ENCODE measurements at places on chromosomes 5 and 9.

DNA sequence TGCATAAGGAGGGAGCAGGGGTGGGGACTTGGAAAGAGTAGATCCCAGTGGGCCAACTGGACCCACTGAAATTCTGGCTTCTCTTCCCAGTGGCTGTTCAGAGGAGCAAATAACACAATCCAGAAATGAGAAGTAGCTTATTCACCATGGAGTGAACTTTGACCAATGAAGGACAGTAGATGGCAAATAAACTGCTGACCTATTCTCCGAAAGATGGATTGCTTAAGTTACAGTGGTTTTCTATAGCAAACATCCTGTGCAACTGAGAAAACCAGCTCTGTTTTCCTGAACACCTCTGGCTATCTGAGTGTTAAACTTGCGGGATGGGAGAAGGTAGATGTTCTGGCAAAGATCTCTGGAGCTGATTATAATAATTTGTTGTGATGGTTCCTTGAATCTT lies 325.1 kb downstream of the SPATA31D1 start:
- no peak for DNase-seq

GRCh38 chr9:38022995-38023394 lies 46.0 kb downstream of the SHB start:
- no peak for DNase-seq

DNA sequence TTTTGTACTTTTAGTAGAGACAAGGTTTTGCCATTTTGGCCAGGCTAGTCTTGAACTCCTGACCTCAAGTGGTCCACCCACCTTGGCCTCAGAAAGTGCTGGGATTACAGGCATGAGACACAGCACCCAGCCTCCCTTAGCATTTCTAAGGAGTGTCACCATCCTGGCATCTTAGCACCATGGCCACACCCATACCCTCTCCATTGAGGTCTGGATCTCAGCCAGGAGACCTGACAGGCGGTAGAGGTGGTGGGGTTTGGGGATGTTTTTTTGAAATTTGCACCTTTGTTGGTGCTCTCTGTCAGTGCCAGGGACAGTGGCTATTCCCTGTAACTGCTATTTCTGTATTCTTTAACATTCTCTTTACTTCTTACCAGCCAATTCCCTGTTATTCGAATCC lies 72.5 kb downstream of the TRIM36 start:
- no peak for DNase-seq

GRCh38 chr5:74631081-74631953 lies 9.2 kb downstream of the ENC1 start:
- no peak for DNase-seq

DNA sequence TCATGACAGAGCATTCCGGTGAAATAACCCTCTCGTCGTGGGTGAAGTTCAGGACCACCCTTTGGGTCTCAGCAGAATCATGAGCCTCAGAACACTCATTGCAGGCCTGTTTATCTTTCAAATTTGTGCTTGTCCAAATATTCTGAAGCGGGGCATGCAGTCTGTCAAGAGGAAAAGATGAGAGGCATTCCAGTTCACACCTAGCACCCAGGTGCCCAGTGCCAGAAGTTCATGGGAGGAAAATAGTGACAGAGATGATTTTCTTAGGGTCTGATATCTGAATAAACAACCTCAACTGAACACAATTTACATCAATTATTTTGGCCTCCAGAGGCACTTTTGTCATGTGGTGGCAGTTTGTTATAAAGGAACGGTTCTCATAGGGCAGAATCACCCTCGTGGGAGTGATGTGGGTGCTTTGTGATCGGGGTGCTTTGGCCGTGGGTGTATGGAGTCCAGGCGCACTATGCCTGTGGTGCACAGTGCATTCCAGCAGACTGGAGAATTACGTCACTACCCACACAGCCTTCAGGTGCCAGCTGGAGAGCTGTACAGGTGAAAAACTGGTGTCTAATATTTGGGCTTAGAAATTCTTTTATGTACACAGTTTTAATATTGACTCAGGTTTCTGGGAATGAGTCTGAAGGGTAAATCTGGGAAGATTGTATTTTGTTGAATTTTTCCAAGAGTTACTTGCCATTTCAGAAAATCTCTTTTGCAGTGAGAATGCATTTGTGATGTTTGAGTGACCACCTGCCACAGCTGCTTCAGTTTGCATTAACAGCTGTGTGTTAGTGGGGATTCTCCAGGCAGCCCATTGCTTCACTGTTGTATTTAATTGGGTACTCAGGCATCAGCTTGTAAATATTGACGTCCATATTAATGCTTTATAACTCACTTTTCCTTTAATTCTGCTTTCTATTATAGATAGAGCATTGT lies 289.3 kb downstream of the FANCC start:
- no peak for DNase-seq

DNA sequence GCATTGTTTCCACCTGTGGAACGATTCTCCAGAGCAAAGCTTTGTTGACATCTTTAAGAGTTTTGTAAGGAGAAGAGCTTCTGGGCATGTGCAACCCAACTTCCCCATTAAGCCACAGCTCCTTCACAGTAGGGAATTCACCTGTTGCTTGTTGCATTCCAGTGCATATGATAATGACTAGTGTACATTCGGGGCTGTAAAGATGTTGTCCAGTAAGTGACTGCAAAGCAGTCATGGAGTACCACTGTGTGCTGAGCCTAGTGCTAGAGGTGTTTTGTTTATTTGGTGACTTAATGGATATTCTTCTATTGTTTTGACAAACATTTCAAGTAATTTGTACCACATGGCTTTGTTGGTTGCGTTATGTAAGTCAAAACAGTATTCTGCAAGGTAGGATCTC lies 12.8 kb downstream of the UGCG start:
- DNase-seq, result no peak

DNA sequence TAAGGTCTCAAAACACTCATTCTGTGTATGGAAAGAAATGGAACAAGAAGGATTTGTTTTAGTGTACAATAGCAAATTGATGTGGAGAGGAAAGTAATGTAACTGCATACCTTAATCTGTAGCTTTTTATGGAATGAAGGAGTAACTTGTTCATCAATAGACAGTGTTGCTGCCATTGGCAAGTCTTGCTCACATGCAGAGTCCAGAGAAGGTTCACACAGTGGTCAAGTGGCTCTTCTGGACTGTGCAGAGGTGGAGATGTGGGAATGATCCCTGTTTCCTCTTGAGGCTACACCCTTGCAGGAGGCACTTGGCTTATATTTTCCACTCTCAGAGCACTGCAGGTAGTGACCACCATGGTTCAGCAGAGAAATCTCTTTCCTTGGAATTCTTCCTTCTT lies 132.9 kb upstream of the ANKH start:
- no peak for DNase-seq

GRCh38 chr9:134069480-134070399 lies 1.9 kb upstream of the BRD3 start:
- DNase-seq, result no peak

GRCh38 chr9:98009437-98009836 lies 26.3 kb downstream of the ANP32B start:
- DNase-seq, result no peak

DNA sequence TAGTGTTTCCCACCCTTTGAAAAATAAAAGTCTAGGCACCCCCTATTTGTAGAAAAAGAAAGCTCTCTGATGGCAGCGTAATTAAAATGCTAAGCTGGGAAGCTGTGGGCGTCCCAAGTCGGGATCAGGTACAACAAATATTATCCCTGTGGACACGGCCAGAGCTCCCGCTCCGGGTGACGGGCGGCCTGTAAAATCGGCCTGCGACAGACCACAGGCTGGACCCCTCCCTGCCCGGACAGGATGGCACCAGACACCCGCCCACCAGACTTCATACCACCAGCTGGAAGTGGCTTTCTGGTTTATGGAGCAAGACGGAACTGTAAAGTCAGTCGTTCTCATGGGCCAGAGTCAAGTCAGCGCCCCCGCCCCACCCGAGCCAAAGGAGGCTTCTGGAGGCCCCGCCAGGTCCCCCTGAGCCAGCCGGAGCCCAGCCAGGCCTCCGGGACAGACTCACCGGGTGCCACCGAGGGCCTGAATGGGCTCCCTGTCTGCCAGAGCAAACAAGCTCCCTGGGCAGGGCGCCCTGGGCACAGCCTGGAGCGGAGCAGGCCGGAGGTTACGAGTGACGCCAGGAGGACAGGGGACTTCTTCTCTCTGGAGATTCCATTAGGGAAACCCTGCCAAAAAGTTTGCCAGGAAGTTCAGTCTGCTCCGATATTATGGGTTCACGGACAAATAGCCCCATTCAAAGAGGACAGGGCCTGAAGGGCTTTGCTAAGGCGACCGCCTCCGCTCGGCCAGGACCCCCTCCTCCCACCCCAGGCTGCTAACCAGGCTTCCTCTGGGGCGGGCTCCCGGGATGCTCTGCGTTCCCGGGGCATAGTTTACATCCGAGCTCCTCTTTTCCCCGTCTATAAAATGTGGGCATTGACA lies 173.7 kb downstream of the ERCC6L2 start:
- DNase-seq, result no peak

DNA sequence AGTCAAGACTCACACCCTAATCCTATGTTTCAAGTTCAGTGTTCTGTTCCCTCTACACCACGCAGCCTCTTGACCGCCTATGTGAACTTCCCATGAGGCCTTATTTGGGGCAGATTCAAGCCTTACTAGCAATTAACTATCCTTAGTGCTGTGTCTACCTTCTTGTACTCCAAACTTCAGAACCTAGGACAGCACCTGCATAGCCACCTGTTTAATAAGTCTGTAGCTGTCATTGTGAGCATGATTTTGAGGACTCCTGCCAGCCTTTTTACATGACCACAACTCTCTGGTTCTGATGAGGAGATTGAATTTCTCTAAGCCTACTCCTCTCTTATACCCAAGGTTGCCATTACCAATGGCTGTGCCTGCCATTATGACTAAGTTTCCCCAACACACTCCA lies 50.8 kb upstream of the PCSK1 start:
- DNase-seq, result no peak

GRCh38 chr9:123157221-123157620 lies 111.2 kb downstream of the STRBP start:
- DNase-seq, result no peak

DNA sequence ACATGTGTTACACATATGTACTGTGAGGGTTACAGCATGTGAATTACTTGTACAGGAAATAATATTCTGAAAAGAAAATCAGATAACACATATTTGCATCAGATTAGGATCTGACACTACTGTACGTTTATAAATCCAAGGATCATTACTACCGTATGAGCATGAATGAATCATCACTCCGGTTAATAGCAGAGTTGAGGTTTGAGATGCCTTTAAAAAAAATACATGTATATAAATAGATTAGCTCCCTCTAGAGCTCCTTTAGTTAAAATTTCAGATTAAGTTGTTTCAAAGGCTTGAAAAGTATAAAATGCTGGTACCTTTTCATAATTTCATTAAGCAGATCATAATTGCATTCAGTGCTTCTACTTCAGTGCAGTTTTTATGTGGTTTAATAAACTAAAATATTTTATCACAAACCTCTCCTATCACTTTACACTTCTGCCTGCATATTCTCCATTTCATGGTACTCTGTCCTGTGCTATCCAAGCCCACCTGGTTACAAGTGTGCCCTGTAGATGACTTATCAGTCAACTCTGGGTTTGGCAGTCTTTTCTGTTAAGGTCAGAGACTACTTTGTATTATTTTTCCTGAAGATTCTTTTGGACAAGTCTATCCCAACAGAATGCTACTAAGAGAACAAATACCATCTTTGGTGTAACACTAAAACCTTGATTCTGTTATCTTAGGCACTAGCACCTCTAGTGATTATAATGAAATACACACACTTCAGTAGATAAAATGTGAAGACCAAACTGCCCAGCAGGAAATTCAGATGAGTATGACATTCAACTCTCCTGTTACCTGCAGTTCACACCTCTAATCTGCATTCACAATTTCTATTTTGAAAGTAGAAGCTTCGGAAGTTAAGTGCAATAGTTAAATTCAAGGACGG lies 48.0 kb upstream of the POU5F2 start:
- DNase-seq, result peak; percentile 63

DNA sequence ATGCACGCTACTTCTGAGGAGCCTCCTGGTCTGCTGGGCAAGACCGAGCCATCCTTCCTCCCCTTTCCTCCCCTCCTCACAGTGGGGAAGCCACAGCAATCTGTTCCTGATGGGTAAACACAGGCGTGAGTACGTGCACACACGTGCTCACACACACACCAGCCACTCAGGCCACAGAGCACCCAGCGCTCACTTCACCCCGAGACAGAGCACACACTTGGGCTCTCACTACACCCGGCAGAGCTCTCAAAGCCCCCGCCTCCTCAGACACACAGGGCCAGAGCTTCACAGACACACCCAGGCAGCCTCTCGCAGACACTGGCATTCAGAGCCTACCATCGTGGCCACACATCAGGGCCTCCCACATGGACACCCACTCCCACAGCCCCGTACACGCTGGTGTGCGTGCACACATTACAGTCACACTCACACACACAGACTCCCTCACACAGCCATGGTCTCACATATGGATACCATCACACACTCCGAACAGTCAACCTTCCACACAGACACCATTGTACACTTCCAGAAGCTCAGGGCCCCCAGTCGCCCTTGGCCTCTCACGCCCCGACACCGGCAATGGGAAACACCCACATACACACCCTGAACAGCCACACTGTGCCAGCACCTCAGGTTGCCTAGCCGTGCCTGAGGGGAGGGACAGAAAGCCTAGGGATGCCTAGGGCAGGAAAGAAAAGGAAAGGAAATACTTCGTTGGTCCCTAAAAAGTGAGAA lies 13.5 kb downstream of the CNTFR start:
- DNase-seq, result no peak

GRCh38 chr5:33850100-33850594 lies 41.6 kb downstream of the ADAMTS12 start:
- DNase-seq, result no peak

GRCh38 chr5:23627976-23628375 lies 120.6 kb downstream of the PRDM9 start:
- no peak for DNase-seq

DNA sequence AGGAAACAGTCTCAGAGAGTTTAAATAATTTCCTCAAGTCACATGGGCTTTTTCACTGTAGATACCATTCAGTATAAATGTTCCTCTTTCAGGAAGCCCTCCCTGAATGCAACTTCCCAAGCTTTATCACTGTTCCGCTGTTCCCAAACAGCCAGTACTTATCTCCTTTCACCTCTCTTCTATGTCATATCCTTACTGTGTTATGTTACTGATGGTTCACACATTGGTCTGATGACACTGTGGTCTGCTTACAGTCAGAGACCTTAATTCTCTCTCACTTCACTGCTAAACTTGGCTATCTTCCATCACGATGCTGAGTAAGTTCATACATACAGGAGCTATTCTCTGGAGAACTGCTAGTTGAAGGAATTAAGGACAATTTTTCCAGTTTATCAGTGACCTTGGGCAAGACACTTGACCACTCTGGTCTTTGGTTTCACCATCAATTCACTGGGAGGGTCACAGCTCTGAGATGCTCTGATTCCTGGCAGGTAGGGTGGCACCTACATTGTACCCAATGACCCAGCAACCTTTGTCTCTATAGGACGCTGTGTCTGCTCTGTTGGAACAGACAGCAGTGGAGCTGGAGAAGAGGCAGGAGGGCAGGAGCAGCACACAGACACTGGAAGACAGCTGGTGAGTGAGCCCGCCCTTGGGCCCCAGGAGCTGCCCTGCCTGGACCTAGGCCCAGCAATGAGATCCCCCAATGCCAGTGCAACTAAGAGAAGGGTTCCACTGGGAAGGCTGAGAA lies 42.1 kb upstream of the RARS1 start:
- no peak for DNase-seq

- no peak for DNase-seq
Observed at GRCh38 chr9:131411719-131412681, 18.1 kb downstream of the PRRC2B start.

GRCh38 chr5:142636698-142637324 lies 49.1 kb downstream of the FGF1 start:
- no peak for DNase-seq

Data from fibroblast of skin of left quadriceps (primary cell).